SK-N-MC (cell line): ENCODE measurements at places on chromosomes 4 and X.

DNA sequence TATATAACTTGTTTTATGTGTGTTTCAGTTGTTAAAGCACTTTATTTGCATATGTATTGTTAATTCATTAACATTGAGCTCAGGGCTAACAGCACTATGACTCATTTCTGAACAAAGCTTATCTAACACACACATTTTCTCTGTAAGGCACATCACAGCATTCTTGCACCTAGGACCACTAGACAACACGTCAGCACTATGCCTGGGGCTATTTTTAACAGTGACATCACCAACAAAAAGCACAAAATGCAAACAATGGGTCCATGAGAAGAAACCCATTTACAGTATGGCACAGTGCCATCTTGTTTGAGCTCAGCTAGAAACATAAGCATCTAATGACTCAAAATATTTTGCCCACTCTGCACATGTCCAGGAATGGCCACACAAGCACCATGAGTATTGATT is 124.4 kb downstream of the RELL1 start:
- no peak for DNase-seq

DNA sequence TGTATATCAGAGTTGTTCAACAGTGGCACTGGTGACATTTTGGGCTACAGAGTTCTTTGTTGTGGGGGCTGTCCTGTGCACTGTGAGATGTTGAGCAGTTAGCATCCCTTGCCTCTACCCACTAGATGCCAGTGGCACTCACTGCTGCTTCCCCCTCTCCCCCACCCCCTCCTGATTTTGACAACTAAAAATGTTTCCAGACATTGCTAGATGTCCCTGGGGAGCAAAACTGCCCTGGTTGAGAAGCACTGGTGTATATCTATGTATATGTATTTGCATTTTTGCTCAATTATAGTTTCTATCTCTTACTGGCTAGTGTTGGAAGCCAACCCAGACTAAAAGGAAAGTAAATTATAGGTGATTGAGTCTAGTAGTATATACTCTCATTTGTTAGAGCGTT is 2.4 kb downstream of the TMEM131L start:
- DNase-seq, result no peak

GRCh38 chrX:153827903-153828302 is 2.4 kb downstream of the PDZD4 start:
- DNase-seq, result no peak

GRCh38 chrX:149916745-149917392 is 12.5 kb upstream of the HSFX4 start:
- no peak for DNase-seq

DNA sequence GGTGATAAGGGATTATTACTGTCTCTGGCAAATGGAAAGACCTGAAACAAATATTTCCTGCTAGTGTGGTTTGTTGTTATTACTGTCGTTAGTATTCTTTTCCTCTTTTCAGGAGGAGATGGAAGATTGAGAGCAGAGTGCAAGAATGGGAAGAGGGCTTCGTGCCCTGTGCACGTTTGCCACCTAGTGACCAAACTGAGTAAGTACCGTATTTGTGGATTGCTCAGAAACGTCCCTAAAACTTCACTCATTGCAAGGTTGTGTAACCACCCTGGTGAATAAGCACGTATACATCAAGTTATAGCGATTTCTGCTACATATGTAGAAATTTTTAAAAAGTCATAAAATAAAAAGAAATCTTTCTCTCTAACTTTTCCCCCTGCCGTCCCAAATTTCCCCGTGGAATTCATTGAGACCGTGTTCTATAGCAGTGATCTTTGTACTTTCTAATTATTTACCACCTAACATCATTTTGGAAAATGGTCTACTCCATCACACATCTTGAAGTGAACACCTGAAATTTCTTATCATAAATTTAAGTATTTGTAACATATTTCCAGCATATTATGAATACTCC is 24.3 kb downstream of the LINC00632 start:
- no peak for DNase-seq

DNA sequence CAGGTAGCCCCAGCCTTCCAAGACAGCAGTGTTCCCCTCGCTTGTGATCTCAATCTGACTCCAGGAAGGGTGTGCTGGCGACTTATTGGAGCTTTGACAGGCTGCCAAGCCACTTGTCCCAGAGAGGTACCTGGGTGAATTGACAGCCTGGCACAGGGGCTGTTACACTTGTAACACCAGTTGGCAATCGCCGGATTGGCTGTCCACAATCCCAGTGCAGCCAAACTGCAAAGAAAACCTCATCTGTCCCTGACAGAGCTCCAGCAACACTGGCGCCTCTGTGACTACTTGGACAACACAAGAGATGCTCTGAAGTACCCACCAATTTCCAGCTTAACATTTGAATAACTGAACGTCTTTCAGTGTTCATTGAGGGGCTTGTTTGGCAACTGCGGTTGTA is 76.8 kb upstream of the PRPS1 start:
- no peak for DNase-seq

GRCh38 chr4:26751838-26752237 is 108.8 kb upstream of the STIM2 start:
- no peak for DNase-seq
